Caco-2 (cell line): ENCODE measurements at places on chromosomes 5 and 9. TPM values are rescaled to one million over a fixed set of nuclear protein-coding genes. Genes with fewer than 3 reads are reported as not detected.

DNA sequence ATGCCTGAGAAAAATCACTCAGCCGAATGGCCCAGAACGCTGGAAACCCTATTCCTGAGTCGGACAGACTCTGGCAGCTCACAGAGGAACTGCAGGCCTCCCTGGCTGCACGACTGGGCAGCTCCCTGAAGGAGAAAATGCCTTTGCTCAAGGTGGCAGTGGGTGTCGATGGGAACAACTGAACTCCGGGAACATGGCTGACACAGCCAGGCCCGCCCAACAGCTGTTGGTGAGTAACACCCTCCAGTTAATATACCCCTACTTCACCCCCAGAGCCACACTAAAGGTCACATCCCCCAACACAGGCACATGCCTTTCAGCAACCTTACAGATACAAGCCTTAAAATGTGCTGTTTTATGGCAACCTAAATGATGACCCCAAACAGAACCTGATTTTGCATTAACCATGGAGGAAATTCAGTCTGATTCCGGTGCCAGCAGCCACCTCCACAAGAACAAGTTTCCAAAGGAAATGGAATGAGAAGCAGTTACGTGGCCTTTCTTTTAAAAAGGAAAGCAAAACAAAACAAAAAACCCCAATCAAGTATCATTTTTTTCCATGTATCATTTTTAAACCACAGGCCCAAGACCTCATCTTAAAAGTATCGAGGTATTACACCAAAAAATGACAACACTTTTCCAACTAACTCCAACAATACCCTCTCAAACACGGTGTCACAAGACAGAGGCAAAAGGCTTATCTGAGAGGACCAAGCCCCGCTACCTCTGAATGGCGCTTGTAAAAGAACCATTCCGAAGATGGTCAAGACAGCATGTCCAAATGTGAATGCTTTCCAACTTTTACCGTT is 3.1 kb downstream of the KLF9 start:
- DNase-seq = no peak

PCDHGA6 gene
- total RNA-seq = 0.49 and 0.79 TPM in 2 replicates

IRX4 gene
- 0.14 TPM in 1 of 2 replicates, not detected in the other for total RNA-seq

DNA sequence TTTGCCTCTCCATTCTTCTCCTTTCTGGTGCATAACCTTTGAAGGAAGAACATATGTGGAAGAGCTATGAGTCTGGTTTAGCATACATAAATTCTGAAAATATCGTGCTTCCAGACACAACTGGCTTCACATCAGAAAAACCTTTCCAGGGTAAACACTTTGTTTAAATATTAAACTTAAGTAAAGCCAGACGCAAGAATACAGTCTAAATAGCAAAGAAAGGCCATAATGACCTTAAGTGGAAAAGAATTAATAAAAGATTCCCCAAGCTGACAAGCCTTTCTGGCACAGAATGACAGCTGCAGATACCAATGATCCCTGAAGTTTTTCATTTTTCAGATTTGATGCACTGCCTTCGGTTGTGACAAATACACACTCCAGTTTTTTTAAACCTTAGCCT is 13.5 kb upstream of the TSSK1B start:
- DNase-seq = no peak

DNA sequence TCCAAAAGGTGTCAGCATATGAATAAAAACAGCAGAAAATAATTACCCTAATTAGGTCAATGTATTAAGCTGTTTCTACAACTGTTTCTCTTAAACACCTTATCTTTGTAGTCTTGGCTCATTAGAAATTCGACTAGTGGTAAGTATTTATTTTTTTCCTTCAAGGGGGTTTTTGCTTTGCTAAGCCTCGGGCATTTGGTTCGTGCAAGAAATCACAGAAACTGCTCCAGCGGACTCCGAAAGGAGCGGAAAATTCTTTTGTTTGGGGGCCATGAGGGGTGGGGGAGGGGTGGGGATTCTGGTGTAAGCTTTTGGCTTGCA is 757 bp downstream of the ZBED3 start:
- no peak for DNase-seq

- no peak for DNase-seq
Measured at GRCh38 chr5:158382473-158382872, 523.5 kb upstream of the CLINT1 start.

- no peak for DNase-seq
Measured at GRCh38 chr5:158126442-158127405, 267.8 kb upstream of the CLINT1 start.

SPINK13 gene
- not detected in 2 replicates for total RNA-seq

PRR16 gene
- total RNA-seq = not detected in 2 replicates

DNA sequence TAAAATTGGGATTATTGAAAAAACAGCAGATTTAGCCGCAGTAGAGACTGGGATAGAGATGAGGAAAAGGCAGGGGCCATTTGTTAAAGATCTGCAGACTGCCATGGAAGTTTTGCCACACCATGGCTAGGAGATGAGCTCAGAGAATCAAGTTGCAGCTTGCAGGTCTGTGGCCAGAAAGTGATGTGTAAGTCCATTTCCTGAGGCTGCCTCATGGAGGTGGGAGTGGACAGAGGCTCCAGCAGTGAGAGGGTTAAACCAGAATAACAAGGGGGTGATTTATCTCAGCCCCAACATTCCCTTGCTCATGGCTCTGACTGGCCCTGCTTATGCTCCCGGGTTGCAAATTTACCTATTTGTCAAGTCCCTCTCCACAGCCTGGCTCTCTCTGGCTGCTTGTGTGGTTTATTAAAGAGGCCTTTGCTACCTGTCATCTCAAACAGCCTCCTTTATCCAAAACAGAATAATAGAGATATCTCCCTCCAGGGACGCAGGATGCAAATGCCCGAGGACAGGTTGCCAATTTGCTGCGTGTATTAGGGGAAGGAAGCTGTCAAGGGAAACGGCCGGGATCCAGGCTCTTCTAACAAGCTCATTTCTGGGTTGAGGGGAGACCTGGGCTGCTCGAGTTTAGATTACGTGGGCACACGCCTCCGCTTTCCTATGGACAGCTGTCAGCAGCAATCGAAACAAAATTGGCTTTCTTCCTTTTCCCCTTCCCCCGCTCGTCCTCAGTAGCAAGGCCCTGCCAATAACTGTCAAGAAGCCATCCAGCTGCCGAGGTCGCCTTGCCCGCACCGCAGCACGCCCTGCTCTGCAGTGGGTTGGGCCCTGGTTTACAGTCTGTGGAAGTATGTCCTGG is 72.8 kb upstream of the PITX1 start:
- no peak for DNase-seq

ANKRD33B gene
- total RNA-seq = 22.8 and 25.3 TPM in 2 replicates

DNA sequence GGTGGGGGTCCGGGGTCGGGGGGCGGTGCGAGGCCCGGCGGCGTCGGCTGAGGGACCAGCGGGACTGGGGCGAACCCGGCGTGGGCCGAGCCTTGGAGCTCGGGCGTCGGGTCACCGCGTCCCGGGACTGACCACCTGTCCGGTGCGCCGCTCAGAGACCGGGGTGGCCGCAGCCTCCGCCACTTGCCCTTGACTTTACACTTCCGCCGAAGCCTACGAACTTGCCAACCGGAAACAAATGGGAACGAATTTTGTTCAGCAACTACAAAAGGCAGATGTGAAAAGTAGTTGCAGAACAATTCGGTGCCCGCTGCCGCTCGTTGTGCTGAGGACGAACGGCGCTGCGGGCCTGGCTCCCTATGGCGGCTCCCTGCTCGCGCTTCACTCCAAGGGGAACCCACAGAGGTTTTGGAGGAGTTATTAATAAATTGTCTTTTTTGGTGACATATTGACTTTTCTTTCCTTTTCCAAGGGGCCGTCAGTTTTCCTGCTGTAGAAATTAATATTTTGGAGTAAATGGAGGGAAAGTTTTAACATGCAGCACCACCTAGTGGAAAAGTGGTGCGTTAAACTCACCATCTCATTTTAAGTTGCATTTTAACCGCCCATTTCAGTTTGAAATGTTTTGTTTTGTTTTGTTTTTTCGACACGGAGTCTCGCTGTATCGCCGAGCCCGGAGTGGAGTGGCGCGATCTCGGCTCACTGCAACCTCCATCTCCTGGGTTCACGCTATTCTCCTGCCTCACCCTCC is 490 bp downstream of the PCBD2 start:
- no peak for DNase-seq

FBXL7 gene
- not detected in 2 replicates for total RNA-seq

DNA sequence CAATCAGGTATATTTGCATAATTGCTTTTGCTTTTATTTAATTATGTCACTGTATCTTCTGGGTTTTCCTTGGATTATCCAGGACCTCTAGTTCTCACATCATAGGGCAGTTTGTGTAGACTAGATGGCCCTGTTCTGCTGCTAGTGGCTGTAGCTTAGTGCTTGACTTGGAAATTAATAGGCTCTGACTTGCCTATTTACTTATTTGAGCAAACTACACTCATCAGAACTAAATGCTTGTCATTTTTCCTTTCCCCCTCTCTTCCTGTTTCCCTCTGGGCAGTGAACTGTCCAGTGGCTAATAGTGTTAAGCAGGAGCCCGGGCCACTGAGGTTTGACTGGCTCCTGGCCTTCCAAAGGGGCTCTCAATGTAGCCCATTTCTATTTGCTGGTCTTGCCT is 135.7 kb downstream of the MAN2A1 start:
- no peak for DNase-seq

GRCh38 chr5:146426853-146427618 is 20.1 kb upstream of the TCERG1 start:
- peak; percentile 42 for DNase-seq
